NCI-H2171 (cell line): ENCODE measurements at places on chromosomes 4 and X.

DNA sequence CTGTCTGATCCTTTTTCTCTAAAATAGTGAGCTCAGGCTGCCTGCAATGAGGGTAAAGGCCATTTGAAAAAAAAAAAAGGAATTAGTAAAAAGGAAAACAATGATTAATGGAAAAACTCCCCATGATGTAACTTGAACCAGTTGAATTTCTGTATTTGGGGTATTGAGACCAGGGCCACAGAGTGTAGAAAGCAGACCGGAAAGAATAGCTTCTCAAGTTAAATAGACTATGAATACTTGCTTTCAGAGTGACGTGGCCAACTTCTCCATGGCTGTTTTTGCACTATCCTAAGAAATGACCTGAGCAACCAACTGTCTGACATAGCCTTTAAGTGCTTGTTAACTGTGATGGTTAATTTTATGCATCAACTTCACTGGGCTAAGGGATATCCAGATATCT, 222.1 kb upstream of the INTU start:
- no peak for DNase-seq

- DNase-seq: no peak
Observed at GRCh38 chrX:13078739-13079444, 34.5 kb upstream of the FAM9C start.

DNA sequence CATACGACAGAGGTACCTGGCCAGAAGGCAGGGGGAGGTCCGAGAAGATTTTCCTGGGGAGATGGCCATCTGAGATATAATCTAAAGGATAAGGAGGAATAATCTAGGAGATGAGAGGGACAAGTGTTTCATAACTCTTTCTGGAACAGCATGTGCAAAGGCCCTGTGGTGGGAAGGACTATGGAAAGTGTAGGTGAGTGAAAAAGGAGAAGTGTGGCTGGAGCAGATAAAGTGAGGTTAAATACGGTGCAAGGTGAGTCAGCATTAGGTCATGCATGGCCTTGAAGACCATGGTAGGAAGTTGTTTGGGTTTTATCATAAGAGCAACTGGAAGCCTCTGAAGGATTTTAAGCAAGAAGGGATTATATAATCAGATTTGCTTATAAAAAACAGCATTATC, 34.6 kb upstream of the MTM1 start:
- DNase-seq: no peak

- DNase-seq: no peak
Observed at GRCh38 chrX:69389101-69389501, 115.0 kb upstream of the NALF2 start.

GRCh38 chrX:131728295-131729145, 184.6 kb downstream of the OR13H1 start:
- DNase-seq: no peak

DNA sequence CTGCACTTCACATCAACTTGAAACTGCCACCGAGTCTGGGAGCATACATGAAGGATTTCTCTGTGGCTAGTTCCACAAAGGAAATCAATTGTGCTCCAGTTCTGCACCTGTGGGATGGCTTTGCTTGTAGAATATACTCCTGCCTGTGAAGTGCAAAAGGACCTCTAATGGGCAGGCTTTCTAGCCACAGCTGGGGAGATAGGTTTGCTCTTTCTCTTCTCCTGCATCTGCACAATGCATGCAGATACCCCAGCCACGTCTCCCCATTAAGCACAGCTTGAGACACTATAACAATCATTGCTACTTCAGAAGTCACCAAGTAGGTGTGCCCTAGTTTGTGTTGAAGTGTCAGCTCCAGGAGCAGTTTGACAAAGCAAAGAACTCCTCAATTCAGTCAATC, 364.6 kb downstream of the ZIC3 start:
- no peak for DNase-seq

- DNase-seq: no peak
Observed at GRCh38 chr4:144712775-144713174, 66.8 kb downstream of the HHIP start.

GRCh38 chr4:154720618-154721267, 23.1 kb upstream of the LRAT start:
- no peak for DNase-seq

GRCh38 chr4:108391701-108392455, 223.1 kb upstream of the LEF1 start:
- DNase-seq: no peak

- DNase-seq: no peak
Observed at GRCh38 chr4:38678078-38678477, 14.1 kb downstream of the KLF3 start.

GRCh38 chrX:132732236-132732635, 226.2 kb downstream of the HS6ST2 start:
- no peak for DNase-seq

- no peak for DNase-seq
Observed at GRCh38 chr4:87255755-87256154, 35.3 kb upstream of the KLHL8 start.

DNA sequence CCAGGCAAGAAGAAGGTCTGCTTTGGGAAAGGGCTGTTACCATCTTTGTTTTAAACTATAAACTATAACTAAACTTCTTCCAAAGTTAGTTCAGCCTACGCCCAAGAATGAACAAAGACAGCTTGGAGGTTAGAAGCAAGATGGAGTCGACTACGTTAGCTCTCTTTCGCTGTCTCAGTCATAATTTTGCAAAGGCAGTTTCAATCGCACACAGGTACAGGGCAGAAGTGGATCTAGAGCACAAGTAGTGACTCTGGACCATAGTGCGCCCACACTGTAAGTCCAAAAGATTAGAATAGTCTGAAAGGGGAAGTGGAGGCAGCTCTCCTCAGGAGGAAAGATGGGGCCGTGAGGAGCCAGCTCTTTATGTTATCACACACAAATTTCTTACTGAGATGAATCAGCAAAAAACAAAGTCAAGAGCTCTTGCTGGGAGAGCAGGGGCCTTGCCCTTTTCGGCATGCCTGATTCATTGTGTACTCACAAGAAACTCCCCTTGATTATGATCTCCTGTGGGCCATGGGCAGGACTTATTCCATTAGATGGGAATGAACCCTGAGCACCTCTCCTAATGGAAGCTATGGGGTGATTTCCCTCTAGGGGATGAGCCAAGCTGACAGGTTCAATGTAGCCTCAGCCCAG, 58.6 kb downstream of the FUNDC1 start:
- no peak for DNase-seq

- no peak for DNase-seq
Observed at GRCh38 chrX:154360155-154360713, 14.2 kb downstream of the FLNA start.

DNA sequence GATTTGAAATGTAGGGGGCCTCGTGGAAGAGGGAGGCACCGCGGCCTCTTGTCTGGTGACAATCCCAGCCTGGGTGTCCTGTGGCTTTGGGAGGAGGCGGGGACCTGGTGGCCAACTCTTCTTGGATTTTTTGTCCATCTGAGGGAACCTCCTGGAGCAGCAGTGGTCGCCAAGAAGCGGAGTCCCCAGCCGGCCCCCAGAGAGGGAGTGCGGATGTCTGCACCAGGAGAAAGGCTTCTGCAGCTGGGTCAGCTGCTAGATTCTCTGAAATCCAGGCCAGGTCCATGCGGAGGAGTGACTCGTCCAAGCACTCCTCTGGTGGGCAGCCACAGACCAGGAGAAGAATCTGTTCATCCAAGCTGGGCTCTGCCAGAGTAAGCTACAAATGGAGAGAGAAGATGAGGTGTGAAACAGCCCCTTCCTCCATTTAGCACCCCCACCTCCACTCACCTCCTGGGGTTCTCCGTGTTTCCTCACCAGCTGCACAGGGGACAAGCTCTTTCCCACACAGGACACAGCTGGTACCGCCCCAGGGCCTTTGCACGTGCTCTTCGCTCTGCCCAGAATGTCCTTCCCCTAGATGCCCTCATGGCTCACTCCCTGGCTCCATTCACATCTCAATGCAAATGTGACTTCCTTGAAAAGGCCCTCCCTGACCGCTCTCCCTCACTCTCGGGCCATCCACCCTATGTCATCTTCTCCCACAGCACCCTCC, 27.6 kb downstream of the C4orf50 start:
- no peak for DNase-seq

DNA sequence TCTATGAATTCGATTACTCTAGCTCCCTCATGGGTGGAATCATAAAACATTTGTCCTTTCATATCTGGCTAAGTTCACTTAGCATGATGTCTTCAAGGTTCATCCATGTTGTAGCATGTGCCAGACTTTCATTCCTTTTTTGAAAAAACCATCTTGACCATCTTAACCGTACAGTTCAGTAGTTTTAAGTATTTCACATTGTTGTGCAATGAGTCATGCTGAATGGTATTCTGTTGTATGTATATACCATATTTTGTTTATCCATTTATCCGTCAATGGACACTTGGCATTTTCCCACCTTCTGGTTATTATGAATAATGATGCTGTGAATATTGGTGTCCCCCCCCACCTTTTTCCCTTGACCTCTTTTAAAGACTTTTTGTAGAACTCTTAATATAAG, 72.4 kb upstream of the TLR2 start:
- DNase-seq: no peak

GRCh38 chr4:68466751-68467150, 19.5 kb downstream of the TMPRSS11E start:
- no peak for DNase-seq

DNA sequence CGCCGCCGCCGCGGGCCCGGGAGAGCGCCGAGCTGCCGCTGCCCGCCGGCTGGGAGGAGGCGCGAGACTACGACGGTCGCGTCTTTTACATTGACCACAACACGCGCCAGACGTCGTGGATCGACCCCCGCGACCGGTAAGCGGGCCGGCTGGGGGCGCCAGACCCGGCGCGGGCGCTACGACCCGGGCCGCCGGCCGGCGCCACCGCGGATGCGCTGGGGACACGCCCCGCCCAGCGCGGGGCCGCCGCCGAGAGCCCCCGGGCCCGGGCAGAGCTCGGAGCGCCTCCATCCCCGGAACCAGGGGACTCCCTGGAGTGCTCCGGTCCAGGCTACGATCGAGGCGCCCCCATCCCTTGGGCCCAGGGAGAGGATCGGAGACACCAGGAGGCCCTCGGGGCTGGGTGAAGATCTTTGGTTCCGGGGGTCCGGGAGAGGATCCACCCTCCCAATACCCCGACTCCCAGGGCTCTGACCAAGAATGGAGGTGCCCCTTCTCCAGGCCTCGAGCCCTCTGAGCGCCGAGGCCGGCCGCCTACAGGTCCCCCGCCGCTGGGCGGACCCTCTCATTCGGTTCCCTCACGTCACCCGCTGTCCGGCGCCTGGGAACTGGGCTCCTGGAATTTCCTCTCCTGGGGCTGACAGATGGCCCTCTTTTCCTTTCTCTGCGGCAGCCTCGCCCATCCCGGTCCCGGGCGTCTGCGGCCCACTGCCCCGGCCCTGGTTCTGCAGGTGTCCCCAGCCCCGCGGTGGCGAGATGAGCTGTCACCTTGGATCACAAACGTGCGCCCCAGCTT, 48.8 kb downstream of the CLDN34 start:
- no peak for DNase-seq

- no peak for DNase-seq
Observed at GRCh38 chr4:122633211-122633610, 12.3 kb upstream of the IL21 start.

- no peak for DNase-seq
Observed at GRCh38 chrX:46643636-46644035, 70.1 kb downstream of the CHST7 start.

GRCh38 chr4:180615746-180616145, 1627.5 kb upstream of the TENM3 start:
- no peak for DNase-seq
